ENCODE measurements at places on chromosomes 3 and 15.

GRCh38 chr3:60582288-60582687 lies 669.0 kb downstream of the FHIT start:
- DNase-seq: no peak

DNA sequence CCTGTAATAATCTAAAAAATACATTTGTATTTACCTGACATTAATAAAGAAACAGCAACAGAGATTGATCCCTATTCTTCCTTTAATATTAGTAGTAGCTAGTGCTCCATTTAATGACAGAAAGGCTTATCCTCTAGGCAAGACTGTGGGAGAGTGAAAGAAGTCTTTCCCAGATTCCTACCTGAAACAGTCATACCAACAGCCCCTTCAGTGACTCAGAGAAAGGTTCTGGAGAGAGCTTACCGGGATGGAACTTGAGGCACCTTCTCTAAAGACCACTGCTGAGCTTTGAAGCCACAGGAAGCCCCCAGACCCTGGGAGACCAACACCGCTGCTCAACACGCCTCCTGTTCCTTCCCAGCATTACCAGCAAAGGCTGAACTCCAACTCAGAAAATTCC lies 66.9 kb upstream of the FGF12 start:
- no peak for DNase-seq

- no peak for DNase-seq
Measured at GRCh38 chr15:63531586-63531985, 27.2 kb downstream of the USP3 start.

GRCh38 chr15:79132770-79133169 lies 42.2 kb upstream of the RASGRF1 start:
- no peak for DNase-seq

DNA sequence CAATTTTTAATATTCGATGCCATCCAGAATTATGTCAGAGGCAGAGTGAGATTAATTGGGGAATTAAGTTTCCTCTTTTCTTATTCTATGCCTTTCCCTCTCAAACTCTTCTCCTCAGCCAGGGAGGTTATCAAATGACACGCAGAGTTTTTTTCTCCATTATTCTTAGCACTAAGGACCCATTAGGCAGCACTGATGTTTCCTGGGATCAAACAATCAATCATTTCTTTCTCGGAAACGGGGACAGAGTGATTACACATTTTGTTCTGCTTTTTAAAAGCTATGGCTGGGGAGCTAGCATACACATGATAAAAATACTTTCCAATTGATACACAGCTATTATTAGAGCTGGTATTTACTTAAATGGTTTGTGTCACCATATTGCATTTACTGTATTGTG lies 35.3 kb upstream of the PSMD6 start:
- DNase-seq: no peak

DNA sequence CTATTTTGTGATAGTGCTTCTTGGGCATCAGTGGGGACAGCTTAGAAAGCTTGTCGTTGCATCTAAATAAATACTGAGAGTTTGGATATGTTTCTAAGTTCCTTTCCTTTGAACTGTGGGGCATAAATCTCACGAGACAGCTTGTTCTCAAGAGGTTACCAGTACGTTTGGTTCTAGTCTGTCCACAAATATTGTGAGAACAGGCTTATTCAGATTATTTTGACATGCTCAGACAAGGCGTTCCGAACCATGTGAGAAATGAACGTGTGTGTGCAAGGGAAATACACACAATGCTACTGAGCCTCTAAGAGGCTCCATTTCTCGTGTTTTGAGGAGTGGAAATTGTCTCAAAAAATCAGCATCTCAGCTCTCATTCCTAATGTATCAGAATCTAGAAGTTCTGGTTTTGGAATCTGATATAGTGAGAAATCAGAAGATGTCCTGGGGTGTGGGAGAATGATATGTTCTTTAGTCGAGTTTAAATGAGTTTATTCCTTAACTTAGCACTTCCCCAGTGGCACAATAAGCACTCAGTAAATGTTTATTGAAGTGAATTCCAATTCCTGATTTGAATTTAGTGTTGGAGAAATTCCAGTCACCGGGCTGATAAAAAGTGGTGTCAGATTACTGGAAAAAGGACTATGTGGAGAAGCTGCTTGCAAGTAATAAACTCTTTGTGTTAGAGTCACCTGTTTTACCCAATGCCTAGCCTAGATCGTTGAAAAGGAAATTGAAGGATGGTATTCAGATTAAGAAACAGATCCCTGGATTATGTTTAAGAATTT lies 481.5 kb downstream of the LPP start:
- DNase-seq: peak; percentile 1

DNA sequence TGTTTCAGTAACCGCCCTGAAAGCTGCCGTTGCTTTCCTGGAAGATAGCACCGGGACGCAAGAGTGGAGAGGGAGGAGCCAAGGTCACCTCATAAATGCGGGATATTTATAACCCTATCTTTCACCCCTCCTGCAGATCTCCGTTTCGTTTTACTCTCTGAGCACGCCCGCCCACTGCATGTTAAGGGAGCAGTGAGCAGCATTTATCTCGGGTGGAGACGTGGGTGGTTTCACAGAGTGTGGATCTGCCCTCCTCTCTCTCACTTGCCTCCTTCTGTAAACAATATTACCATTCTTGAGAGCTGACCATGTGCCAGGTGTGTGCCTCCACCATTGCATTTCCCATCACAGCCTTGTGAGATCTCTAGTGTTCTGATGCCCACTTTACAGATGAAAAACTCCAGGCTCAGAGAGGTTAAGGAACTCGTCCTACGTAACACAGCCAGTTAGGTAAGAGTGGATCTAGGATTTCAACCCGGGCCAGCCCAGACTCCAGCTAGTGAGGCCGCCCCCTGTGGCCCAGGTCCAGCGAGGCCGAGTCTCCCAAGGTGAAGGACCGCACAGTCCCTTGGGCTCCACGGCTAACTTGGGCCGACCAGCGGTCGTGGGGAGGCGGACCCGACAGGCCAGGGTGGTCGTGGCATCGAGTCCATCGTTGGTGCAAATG lies 16.9 kb upstream of the SEMA4B start:
- no peak for DNase-seq

DNA sequence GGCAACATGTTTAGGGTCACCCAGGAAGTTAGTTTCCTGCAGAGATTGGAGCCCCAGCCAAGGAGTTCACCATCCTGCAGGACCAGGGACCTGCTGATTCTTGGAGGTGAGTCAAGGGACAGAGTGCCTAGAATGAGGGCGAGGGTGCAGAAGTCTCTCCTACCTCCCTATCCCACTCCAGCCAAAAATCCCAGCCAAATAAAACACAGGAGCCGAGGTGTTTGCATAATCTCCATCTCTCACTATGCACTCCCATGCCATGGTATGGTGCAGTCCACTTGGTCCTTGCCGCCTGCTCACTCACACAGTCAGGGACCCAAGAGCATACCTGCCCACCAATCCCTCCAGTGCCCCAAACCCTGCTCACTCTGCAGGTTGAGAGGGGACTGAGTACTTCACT lies 294.2 kb downstream of the UACA start:
- no peak for DNase-seq

GRCh38 chr3:185656321-185656840 lies 70.3 kb downstream of the SENP2 start:
- no peak for DNase-seq

DNA sequence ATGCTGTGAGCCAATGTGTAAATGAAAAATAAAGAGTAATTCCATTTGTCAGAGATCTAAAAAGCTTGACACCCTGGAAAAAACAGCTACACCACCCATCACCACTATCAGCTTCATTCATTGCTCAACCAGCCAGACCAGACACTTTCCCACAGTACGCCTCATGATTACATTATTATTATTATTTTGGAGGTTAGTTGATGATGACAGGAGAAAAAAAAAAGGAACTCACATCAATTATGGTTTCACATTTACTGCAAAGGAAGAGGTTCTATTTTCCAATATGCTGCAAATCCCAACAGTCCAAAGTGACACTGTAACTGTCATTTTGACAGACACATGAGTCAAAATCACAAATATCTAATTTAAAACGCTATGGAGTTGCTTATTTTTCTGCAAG lies 134.7 kb upstream of the TSC22D2 start:
- DNase-seq: no peak

DNA sequence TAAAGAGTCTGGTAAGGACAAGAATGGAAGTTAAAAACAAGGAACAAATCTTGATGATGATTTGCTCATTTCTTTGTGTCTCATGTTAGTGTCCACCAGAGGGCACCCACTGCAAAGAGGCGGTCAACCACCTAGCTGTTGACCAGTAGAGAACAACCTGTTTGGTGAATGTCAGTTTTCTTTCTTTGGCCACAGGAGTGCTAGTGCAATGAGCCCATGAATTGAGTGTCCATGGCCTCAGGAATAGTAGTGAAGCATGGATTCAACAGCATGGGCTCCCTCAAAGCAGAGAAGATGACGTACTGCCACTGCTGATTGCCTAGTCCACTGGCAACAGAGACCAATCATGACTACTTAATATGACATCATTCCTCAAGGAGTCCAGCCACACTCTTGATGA lies 10.7 kb upstream of the CNTN6 start:
- DNase-seq: no peak

- no peak for DNase-seq
Measured at GRCh38 chr3:112550859-112551258, 10.9 kb downstream of the ATG3 start.

DNA sequence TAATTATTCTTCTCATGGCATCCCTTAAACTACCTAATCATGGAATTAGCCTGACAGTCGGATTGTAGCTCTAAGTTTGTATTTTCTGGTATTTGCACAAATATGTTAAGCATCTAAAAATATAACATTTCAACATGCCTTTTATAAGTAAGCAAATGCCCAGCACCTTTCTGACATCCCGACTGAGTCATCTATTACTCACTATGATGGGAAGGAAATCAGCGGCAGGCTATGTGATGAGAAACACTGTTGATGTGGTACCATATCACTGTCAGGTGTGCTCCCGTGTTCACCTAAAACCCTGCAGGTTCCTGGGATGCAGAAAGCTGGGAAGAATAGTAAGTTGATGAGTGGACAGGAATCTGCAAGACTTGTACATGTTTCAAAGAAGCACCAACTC lies 367.8 kb upstream of the IL12A start:
- DNase-seq: no peak

DNA sequence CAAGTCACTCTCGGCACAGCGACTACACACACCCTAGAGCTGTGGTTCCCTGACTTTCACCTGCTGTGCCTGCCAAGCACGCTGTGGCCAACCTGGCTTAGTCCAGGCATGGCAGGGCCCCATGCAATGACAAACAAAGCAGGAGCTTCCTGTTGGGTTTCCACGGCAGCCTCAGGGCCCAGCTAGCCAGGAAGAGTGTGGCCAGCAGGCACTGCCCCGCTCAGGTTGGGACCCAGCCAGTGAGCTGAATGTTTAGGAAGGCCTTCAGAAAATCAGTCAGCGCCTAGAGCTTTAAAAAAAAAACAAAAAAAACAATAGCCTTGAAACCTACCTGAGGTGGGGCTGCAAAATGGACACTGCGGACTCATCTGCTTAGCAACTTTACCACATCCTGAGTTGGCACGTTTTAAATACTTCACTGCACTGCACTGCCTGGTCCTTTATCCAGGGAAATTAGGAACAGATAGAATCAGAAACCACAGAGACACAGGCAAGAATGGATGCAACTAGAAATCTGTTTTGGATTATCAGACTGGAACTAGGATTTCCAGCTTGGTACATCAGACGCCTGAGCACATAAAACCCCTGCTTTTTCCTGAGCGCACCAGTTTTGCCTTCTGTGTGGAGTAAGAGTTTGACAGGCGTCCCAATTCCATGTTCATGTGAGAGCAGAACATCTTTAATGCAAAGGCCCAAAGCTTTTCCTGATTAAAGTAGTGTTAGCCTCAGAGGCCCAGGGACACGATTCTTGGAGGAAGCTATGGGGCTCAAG lies 36.2 kb upstream of the LDHAL6B start:
- no peak for DNase-seq

GRCh38 chr3:113086560-113087461 lies 96.0 kb downstream of the GTPBP8 start:
- no peak for DNase-seq

Measured in NCI-H524 treated with DMSO at 0.1 percent for 48 hours (cell line).